ENCODE measurements at places on chromosomes 5 and 9.

GRCh38 chr5:32443145-32443540 lies 1.4 kb downstream of the ZFR start:
- DNase-seq, result peak; percentile 14

- DNase-seq, result no peak
These were observed 519.0 kb upstream of the DAB2 start for GRCh38 chr5:39943811-39944210.

DNA sequence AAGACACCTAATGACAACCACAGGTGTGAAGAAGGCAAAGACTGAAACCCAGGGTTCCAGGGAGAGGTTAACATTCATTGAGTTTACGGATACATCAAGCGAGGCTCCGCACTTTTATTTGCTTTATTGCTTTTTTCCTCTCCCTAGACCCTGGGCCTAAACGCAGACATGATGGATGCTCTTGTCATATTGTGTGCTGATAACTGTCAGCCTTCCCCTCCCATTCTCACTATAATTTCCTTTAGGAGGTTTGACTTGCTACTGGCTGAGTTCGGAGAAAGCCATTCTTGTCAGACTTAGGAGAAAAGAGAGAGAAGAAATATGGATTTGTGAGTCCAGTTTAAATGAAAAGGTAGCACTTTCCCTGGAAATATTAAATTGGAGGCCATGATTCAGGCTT lies 471.6 kb downstream of the DNAH5 start:
- DNase-seq, result no peak

- no peak for DNase-seq
These were observed 98.7 kb downstream of the CCDC192 start for GRCh38 chr5:127801751-127802476.

- no peak for DNase-seq
These were observed 62.4 kb downstream of the SECISBP2 start for GRCh38 chr9:89380437-89381307.

DNA sequence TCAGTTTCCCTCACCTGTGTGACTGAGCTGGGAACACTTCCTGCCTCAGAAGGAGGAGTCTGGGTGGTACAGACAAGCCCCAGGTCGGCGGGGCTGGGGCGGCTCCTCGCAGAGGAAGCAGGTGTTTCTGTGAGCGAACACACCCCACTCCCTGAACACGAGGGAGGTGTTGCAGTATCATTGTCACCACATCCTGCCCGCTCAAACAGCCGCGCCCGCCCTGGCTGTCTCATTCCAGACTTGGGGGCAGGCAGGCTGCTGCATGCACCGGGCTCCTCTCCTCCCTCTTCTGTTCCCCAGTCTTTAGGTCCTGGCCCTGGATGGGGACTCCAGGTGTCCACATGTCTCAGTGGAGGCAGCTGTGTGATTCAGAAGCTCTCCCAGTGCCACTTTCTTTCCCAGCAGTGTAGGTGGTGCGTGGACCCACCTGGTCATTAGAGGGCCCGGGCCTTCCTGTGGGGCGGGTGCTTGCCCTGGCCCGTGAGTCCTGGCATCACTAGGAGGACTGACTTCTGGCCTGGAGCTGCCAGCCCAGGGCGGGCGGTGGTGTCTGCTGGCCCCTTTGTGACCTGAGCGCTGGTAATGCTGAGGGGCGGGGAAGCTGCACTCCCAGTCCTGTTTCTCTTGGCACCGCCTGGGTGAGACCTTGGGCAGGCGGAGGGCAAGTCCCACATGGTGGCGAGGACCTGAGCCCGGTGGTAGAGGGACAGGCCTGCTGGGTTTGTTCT lies 18.3 kb upstream of the PHYHD1 start:
- peak; percentile 80 for DNase-seq

DNA sequence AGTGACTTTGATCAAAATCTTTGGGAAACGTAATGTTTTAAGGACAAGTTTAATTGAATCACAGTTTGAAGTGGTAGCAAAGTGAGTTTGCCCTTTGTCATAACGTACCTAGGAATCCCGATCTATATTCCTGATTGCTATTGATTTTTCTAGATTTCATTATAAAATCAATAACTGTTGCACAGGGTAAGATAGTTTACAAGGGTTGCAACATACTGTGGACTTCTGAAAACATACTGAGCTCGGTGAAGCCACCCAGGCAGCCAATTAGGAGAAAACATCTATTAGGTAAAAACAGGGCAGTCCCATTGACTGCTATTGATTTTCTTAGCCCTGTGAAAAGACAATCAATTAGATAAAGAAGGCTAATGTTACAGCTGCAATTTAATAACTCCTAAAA lies 659.9 kb downstream of the ISL1 start:
- no peak for DNase-seq

DNA sequence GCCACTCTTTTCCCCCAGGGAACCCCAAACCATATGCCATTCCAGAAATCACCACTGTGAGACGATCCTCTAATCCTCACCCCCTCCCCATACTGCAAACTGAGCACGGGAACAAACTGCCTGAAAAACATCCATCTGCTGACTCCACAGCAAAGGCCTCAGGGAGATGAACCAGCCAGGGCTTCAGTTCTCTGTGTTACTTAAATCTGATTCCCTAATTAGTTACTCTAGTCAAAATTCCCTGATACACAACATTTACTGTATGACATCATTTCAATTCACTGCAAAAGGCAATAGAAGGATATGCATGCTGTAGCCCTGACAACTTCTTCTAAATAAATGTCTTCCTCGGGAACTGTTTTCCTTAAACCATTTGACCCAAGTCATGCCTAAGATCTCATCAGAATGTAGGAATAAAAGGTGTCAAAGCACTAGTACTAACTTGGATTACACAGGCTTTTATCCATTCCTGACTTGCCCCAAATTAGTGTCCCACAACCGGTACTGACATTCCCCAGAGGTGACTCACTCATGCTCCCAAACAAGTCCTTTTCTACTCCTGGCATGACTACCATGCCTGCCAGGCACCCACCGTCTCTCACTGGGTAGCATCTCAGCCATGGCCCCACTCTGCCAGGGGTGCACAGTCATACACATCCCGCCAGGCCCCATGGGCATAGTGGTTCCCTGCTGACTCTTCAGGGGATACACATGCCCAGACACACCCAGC lies 35.0 kb downstream of the MTX3 start:
- no peak for DNase-seq

GRCh38 chr5:6468104-6468503 lies 19.4 kb downstream of the UBE2QL1 start:
- DNase-seq, result no peak

DNA sequence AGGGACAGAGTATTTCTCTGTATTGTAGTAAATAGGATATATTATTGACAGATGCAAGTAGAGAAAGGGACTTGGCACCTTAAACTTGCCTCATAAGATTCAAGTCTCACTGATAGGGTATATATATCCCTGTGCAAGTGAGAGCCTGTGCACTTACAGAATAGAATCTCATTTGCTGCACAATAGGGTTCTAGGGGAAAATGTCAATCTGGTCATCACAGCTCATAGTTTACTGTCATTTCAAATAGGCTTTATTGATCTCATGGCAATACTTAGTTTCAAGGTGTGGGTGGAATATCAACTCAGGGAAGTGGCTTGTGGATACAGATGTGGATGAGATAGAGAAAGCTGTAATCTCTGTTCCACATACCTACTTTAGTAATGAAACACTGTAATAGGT lies 42.3 kb downstream of the TGFBR1 start:
- DNase-seq, result no peak

- no peak for DNase-seq
These were observed 12.7 kb downstream of the RLN1 start for GRCh38 chr9:5326893-5327548.

- no peak for DNase-seq
These were observed 53.2 kb upstream of the SHISAL2B start for GRCh38 chr5:64637144-64637543.

GRCh38 chr5:196350-196749 lies 5.1 kb downstream of the LRRC14B start:
- no peak for DNase-seq

GRCh38 chr5:80071510-80072021 lies 36.4 kb downstream of the THBS4 start:
- no peak for DNase-seq

DNA sequence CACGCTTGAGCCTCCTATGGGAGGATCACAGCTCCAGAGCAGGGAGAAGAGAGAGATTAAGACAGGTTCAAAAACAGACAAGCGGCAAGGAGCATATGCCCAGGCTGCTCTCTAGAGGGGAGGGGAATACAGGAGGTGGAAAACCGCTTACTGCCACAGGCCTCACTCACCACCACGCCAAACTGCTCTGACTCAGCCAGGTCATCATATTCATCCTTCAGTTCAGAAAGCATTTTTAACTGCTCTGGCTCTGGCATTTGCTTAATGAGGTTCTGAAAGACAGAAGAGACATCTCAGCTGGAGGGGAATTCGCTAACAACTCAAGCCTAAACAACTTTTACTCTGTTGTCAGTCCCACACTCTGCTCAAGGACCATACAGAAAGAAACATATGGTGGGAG lies 40.1 kb downstream of the PCDHGC5 start:
- DNase-seq, result peak; percentile 4

All from stimulated activated CD4-positive, alpha-beta T cell treated with anti-CD3 and anti-CD28 coated beads, Interleukin-2, amount 100 ng/mL, for 24 hours (primary cell).